Smooth muscle cell of the pulmonary artery (primary cell): ENCODE measurements at places on chromosomes 11 and 22. TPM values are rescaled to one million over a fixed set of nuclear protein-coding genes. Genes with fewer than 3 reads are reported as not detected.

The NR1H3 gene
- total RNA-seq = 8.6 and 18.0 TPM in 2 replicates

The FGF4 gene
- total RNA-seq = not detected in 2 replicates

The WNT11 gene
- 0.52 TPM in 1 of 2 replicates, not detected in the other for total RNA-seq

The GLB1L2 gene
- 0.03 and 0.39 TPM in 2 replicates for total RNA-seq

The CD248 gene
- total RNA-seq = 51.9 and 182 TPM in 2 replicates

The CCDC73 gene
- not detected in 2 replicates for total RNA-seq

The KCNK4 gene
- total RNA-seq = 0.13 and 0.20 TPM in 2 replicates

The SUSD2 gene
- total RNA-seq = 46.2 and 79.1 TPM in 2 replicates

The SERHL2 gene
- 2.5 and 3.1 TPM in 2 replicates for total RNA-seq

The AIFM3 gene
- 0.52 and 0.56 TPM in 2 replicates for total RNA-seq
